Endothelial cell (in vitro differentiated cells): ENCODE measurements at places on chromosomes 13 and 19. TPM values are rescaled to one million over a fixed set of nuclear protein-coding genes. Genes with fewer than 3 reads are reported as not detected.

Gene RTBDN
- total RNA-seq, result not detected

GRCh38 chr13:39353988-39354387 is 249.0 kb downstream of the LHFPL6 start:
- no peak overlapping the region for H3K4me3 ChIP-seq
- no peaks in the 10 kb centered on the region for H3K36me3 ChIP-seq
- peaks cover 11% of the 10 kb centered on the region for H3K4me1 ChIP-seq
- DNase-seq, result no peak

DNA sequence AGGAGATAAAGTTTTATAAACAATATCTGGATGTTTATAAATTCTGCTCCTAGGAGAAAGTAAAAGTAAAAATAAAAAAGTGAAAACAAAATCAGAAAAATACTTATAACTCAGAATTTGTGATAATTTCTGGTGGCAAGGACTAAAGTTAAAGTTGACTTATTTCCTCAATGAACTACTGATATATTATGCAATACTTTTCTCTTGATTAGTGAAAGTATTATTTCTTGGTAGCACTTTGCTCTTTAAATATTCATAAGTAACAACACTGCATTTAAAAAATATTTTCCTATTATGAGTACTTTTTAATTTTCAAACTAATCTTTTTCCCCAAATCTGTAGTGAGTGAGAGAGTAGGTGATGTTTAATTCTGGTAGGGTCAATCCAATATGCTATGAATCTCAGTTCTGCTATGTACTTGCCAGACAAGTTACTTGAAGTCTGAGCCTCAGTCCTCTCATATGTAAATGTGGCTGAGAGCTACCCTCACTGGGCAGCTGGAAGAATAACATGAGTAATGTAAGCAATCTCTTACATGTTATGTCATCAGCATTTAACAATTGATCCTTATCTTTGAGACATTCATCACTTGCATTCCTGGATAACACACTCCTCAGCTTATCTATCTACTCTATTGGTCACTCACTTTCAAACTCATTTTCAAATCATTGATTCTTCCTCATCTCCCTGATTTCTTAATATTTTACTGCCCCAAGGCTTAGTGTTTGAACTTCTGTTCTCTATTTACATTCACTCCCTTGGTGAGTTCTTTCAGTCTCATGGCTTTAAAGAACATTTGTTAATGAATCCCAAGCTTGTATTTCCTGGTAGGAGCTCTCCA is 239.0 kb downstream of the RGCC start:
- H3K27ac ChIP-seq, result no peak overlapping the region
- H3K27me3 ChIP-seq, result no peaks in the 10 kb centered on the region
- no peaks in the 10 kb centered on the region for H3K36me3 ChIP-seq
- no peak overlapping the region for H3K4me3 ChIP-seq
- H3K4me1 ChIP-seq, result no peaks in the 10 kb centered on the region
- DNase-seq, result no peak

DNA sequence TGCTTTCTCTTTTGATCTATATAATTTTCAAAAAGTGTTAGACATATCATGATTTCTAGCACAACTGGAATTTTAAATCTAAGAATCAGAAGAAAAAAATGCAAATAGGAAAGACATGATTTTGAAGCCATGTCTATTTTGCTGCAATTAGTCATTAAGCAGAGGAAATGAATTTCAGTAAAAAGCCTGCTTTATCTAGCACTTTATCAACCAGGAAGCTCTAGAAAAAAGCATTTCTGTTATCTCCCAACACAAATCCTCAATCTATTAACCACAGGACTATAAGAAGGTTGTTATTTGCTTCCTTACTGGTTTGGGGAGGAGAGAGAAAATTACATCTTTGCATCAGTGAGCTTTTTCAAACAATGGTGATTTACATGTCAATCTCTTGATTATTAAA is 716.7 kb downstream of the DIAPH3 start:
- peaks cover 62% of the 10 kb centered on the region for H3K4me1 ChIP-seq
- H3K36me3 ChIP-seq, result no peaks in the 10 kb centered on the region
- DNase-seq, result no peak

DNA sequence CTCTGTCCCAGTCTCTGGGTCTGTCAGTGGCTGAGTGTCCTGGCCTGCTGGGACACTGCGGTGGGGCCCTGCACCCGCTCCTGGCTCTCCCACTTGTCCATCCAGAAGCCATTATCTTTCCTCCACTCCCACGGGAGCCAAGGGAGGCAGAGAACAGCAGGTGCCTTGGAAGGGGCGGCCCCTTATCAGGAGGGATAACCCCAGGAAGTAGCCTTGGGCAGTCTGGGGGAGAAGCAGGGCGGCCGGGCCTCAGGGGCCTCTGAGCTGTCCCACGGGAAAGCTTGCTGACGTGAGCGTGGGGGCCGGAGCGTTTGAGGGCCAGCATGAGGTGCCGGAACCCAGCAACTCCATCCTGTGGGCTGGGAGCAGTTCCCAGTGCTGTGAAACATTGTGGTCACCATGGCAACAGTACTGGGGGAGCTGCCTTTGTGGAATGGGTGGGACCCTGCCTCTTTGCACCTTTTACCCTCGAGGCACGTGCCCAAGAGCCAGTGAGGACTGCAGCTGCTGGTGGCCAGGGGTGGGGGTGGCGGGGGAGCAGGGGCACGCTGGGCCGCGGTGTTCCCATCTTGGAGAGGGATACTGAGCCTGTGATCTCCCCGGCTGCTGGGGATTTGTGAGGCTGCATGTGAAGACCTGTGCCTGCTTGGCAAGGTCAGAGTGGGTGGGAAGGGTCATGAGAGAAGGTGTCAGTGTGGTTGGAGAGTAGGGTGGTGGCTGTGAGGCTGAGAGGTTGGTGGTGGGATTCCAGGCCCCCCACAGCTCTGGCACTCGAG is 20.9 kb downstream of the KLHL26 start:
- no peak for DNase-seq
- H3K4me3 ChIP-seq, result peak overlapping the region; percentile 6
- peaks cover 18% of the 10 kb centered on the region for H3K36me3 ChIP-seq
- H3K27ac ChIP-seq, result peak overlapping the region; percentile 22

GRCh38 chr19:51055866-51056265 is 9.0 kb downstream of the KLK13 start:
- no peak for DNase-seq
- peaks cover 6% of the 10 kb centered on the region for H3K27me3 ChIP-seq
- H3K4me3 ChIP-seq, result no peak overlapping the region
- no peaks in the 10 kb centered on the region for H3K4me1 ChIP-seq
- H3K27ac ChIP-seq, result no peak overlapping the region

Gene AP2A1
- 191 TPM for total RNA-seq

Gene PTPRH
- not detected for total RNA-seq

DNA sequence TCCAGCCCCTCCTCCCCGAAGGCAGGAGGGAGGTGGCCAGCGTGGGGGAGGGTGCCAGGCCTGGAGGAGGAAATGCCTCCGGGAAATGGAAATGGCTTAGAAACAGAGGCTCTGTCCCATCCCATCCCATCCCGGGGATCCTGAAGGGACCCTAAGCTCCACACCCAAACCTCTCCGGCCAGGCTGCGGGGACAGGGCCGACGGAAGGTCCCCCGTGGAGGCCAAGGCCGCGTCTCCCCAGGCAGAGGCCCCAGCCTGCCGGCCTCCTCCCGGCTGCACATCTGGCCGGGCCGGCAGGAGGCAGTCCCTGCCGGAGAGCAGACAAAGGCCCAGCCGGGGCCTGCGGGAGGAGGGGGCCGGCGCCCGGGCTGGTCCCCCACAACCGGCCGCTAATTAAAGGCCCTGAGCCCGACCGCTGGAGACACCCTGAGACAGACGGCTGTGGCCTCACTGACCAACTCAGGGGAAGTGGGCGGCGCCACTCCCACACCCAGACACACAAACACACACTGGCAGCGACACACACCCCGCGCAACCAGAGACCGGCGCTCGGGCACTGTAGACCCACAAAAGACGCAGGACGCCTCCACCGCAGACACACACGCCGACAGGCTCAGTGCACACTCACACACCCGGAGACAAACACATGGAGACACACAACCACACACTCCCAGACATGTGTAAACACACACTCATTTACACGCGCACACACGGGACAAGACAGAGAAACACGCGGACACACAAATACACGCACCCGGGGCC is 1.1 kb downstream of the ADAMTS10 start:
- peaks cover 33% of the 10 kb centered on the region for H3K36me3 ChIP-seq
- H3K4me3 ChIP-seq, result peak overlapping the region; percentile 99
- peak; percentile 69 for DNase-seq

DNA sequence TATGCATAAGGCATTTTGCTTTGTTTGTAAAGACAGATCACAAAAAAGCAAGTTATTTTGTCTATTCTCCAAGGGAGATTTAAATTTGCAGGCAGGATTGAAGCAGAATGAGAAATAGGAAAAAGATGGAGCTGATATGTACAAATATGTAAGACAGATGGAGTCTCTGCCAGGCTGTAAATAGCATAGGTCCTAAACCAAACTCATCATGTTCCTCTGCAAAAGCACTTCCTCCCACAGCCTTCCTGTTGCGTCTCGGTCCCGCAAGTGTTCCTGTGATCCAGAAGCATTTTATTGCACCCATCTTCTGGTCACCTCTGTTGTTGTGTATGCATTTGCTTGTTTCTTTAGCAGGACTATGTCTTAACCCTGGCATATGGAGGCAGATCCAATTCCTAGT is 95.7 kb upstream of the CLDN10 start:
- peaks cover 12% of the 10 kb centered on the region for H3K4me1 ChIP-seq
- no peak for DNase-seq
- no peak overlapping the region for H3K27ac ChIP-seq
- H3K27me3 ChIP-seq, result peaks cover 5% of the 10 kb centered on the region
- no peak overlapping the region for H3K4me3 ChIP-seq

DNA sequence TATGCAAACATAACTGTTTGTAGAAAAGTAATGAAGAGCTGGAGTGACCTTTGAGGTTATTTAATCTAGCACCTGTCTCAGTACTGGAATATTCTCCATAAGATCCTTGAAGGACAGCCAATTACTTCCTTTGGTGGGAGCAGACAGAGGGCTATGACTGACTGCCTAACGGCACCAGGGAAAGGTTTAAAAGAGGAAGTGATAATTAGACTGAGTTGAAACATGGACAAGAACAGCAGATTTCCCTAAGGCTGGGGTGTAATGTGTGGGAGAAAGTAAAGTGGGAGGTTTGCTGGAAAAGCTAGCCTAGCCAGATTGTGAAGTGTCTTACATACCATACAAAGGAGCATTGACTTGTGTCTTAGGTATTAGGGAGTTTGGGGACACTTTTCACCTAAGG is 191.3 kb upstream of the PCDH9 start:
- no peaks in the 10 kb centered on the region for H3K36me3 ChIP-seq
- no peak overlapping the region for H3K4me3 ChIP-seq
- H3K27ac ChIP-seq, result no peak overlapping the region
- DNase-seq, result no peak

- peaks cover 11% of the 10 kb centered on the region for H3K27me3 ChIP-seq
- DNase-seq, result no peak
- H3K4me1 ChIP-seq, result no peaks in the 10 kb centered on the region
- H3K36me3 ChIP-seq, result no peaks in the 10 kb centered on the region
- no peak overlapping the region for H3K4me3 ChIP-seq
Measured at GRCh38 chr19:19566306-19566705, 28.2 kb downstream of the CILP2 start.

GRCh38 chr13:72025836-72026235 is 158.8 kb upstream of the DACH1 start:
- no peaks in the 10 kb centered on the region for H3K4me1 ChIP-seq
- no peak for DNase-seq
- H3K27ac ChIP-seq, result no peak overlapping the region
- H3K36me3 ChIP-seq, result no peaks in the 10 kb centered on the region

- no peak overlapping the region for H3K4me3 ChIP-seq
- H3K36me3 ChIP-seq, result no peaks in the 10 kb centered on the region
- no peaks in the 10 kb centered on the region for H3K4me1 ChIP-seq
- no peak overlapping the region for H3K27ac ChIP-seq
- H3K27me3 ChIP-seq, result peaks cover 8% of the 10 kb centered on the region
- no peak for DNase-seq
Measured at GRCh38 chr19:4032436-4032835, 24.9 kb downstream of the PIAS4 start.

- DNase-seq, result no peak
- no peaks in the 10 kb centered on the region for H3K4me1 ChIP-seq
- no peak overlapping the region for H3K4me3 ChIP-seq
- H3K36me3 ChIP-seq, result peaks cover 34% of the 10 kb centered on the region
Measured at GRCh38 chr13:24491845-24492244, 20.7 kb downstream of the PARP4 start.

- H3K27me3 ChIP-seq, result no peaks in the 10 kb centered on the region
- DNase-seq, result no peak
Measured at GRCh38 chr13:94520001-94520400, 40.5 kb upstream of the DCT start.

- DNase-seq, result no peak
- no peaks in the 10 kb centered on the region for H3K27me3 ChIP-seq
- H3K36me3 ChIP-seq, result no peaks in the 10 kb centered on the region
- H3K4me1 ChIP-seq, result no peaks in the 10 kb centered on the region
Measured at GRCh38 chr13:77928909-77929308, 10.3 kb upstream of the EDNRB start.

- peak overlapping the region; percentile 77 for H3K27ac ChIP-seq
- H3K4me1 ChIP-seq, result peaks cover 27% of the 10 kb centered on the region
- H3K4me3 ChIP-seq, result peak overlapping the region; percentile 98
- peaks cover 17% of the 10 kb centered on the region for H3K36me3 ChIP-seq
Measured at GRCh38 chr19:18833141-18833476, 1.4 kb downstream of the UPF1 start.

Gene KCNC3
- not detected for total RNA-seq

DNA sequence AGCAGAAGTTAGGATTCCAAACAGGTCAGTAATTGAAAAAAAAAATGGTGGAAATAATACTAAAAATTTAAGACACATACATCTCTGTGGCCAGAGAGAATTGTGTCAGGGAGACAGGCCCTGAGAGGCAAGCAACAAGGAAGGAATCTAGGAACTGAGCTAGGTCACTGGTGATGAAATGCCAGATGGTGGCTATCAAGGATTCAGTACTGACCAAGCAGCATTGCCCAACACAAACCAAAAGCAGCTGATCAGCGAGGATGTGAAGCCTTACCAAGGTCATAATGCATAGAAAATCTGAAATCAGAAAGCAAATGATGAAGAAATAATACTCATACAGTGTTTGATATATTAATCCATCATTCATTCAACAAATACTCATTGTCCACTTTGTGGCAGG is 905.0 kb downstream of the GPC5 start:
- no peak overlapping the region for H3K27ac ChIP-seq
- no peak for DNase-seq
- H3K27me3 ChIP-seq, result no peaks in the 10 kb centered on the region
- H3K4me1 ChIP-seq, result no peaks in the 10 kb centered on the region
- no peaks in the 10 kb centered on the region for H3K36me3 ChIP-seq

- H3K27ac ChIP-seq, result no peak overlapping the region
- no peak for DNase-seq
- no peaks in the 10 kb centered on the region for H3K27me3 ChIP-seq
- no peaks in the 10 kb centered on the region for H3K4me1 ChIP-seq
Measured at GRCh38 chr13:36059321-36059720, 71.9 kb downstream of the DCLK1 start.

GRCh38 chr13:42364613-42365000 is 92.7 kb downstream of the AKAP11 start:
- H3K27me3 ChIP-seq, result no peaks in the 10 kb centered on the region
- no peak overlapping the region for H3K4me3 ChIP-seq
- H3K36me3 ChIP-seq, result no peaks in the 10 kb centered on the region
- H3K4me1 ChIP-seq, result peaks cover 5% of the 10 kb centered on the region
- DNase-seq, result no peak

Gene ZNF780A
- total RNA-seq, result 19.4 TPM

- peaks cover 3% of the 10 kb centered on the region for H3K4me1 ChIP-seq
- H3K36me3 ChIP-seq, result peaks cover 34% of the 10 kb centered on the region
- H3K4me3 ChIP-seq, result peak overlapping the region; percentile 42
- peaks cover 5% of the 10 kb centered on the region for H3K27me3 ChIP-seq
- peak; percentile 35 for DNase-seq
- H3K27ac ChIP-seq, result peak overlapping the region; percentile 30
Measured at GRCh38 chr19:49210108-49210900, 52.7 kb downstream of the TRPM4 start.

- no peaks in the 10 kb centered on the region for H3K36me3 ChIP-seq
- H3K4me1 ChIP-seq, result peaks cover 12% of the 10 kb centered on the region
- H3K27me3 ChIP-seq, result peaks cover 1% of the 10 kb centered on the region
- H3K4me3 ChIP-seq, result no peak overlapping the region
Measured at GRCh38 chr13:26980099-26981031, 191.2 kb downstream of the USP12 start.
